Suprapubic skin (tissue), 4 donors: ENCODE measurements at places on chromosomes 11 and 22.

DNA sequence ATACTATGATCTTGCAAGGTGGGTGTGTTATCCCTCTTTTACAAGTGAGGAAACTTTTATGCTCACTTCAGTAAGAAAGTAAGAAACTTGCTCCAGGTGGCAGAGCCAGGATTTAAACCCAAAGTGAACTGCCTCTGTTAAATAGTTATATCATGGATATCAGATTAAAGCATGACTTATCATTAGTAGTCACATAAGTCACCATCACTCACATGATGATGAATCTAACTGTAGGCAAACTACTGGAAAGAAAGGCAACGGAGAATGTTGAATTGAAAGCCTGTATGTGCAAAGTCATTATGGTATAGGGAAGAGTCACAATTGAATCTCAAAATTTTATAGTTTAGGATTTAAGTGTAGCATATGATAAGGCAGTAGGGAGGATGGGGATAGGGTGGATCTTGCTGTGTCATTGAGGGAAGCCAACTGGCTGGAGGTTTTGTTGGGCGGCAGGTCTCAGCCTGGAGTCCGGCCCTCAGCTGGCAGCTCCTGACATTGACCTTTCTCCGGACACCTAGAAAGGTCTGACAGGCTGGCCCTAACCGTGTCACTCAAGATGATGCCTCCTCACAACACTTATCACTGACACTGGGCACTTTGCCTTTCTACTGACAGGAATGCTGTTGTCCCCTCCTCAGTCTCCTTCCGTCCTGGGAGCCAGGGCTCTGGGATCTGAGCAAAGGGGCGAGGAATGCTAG lies 98.3 kb downstream of the EMSY start:
- DNase-seq: no peak

DNA sequence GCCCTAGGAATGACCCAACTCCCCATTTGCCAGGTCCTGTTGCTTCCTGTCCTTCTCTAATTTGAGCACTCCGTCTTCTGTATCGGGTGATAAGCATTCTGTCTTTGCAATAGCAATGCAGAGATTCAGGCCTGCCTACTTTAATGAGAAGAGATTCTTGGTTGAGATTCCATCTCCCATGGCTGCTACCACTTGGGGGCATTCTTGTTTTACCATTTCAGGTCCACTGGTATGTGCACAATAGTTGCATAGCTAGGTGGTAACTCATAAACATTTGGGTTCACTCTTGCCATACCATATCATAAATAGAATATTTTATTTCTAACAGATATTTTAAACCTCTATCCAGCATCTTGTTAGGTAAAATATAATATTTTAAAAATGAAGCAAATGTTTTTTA lies 34.4 kb upstream of the CALCB start:
- DNase-seq: no peak

DNA sequence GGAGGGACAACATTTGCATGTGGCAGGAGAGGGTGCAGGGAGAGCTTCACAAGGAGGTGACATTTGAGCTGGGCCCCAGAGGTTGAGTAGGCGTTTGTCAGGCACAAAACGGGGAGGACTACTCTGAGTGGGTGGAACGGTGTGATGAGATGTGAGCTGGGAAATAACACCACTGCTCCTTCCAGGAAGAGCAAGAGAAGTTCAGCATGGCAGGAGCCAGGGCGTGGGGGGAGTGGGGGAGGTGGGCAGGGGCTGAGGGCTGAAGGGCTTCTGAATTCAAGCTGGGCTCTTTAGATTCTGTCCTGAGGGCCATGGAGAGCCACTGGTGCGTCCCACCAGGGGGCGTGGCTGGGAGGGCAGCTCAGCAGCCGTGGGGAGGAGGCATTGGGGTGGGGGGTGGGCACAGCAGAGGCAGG lies 54.2 kb downstream of the OTOG start:
- no peak for DNase-seq

DNA sequence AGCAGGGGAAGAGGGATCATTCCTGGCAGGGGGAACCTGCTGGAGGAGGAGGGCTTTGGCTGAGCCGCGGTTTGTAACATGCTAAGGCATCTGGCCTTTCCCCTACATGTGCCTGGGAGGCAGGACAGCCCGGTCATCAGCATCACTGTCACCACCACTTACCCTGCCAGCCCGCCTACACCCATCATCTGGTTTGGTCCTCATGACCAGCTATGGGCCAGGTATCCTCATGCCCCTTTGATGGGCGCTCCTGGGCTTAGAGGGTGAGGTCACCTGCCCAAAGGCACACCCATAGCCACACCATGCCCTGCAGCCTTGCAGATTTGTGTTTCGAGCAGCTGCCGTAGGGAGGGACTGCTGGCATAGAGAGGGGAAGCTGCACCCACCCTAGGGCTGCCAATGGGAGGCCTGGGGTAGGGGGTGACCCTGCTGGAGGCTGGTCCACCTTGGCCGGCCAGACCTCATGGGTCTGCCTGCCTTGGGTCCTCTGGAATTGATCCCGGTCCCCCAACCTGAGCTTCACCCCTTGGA lies 2.6 kb downstream of the MRGPRF start:
- no peak for DNase-seq

- DNase-seq: no peak
Measured at GRCh38 chr22:46841522-46841921, 79.1 kb downstream of the TBC1D22A start.

GRCh38 chr11:117717485-117718314 lies 79.3 kb downstream of the DSCAML1 start:
- DNase-seq: no peak

DNA sequence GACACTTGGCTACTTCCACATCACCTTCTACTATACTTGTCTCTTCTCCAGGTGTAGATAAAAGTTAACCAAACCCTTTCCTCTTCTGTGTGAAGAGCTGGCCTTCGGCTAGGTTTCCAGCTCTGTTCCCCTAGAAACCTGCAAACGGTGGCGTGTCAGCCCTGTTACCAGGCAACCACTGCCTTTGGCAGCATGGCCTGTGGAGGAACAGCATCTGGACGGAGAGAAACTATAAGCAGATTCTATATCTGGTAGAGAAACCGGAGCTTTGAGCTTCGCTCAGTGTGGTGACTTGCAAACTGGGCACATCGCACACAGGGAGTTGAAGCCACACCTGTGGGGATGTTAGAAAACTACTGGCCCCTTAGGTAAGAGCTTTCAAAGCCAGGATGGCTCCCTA lies 35.9 kb downstream of the ARAP1 start:
- no peak for DNase-seq

DNA sequence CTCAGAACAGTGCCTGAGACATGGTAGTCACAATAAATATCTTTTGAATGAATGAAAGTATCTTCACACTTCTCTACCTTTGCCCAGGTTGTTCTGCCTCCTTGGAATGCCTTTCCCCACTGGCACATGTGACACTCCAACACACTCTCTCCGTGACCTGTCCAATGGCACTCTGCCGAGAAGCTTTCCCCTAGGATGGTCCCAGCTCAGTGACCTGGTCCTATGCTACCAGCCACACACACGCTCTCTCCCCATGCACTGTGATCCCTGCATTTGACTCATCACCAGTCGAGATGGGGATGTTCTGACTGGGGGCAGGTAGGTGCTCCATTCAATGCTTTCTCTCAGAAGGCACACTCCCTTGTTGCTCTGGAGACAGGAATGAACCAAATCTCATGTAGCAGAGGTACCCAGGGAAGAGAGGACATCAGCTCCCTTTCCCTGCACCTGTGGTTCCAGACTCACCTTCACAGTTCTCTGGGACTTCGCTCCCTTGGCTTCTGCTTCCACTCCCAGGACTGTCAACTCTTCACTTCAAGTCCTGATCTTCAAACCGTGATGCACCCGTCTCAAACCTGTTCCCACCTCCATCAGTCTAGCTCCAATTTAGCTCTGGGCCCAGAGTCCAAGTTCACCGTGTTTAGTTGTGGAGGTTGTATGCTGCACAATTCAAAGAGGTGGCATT lies 30.7 kb upstream of the LMO1 start:
- no peak for DNase-seq

DNA sequence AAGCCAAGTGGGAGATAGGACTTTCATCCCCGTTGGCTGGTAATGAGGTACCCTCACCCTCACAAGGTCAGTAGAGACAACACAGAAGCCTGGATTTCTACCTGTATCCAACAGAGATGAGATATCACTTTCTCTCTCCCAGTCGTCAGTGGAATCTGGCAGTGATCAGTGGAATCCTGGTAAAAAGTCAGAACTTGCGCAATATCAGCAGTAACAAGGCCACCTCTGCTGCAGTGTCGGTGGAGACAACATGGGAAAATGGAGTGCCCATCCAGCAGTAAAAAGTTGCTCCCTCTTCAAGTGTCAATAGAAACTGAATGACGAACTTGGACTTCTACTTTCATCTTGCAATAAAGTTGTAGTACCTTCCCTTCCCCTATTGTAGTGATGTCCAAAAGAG lies 615.9 kb downstream of the ETS1 start:
- no peak for DNase-seq

GRCh38 chr11:17954395-17955252 lies 58.2 kb downstream of the SERGEF start:
- DNase-seq: no peak

DNA sequence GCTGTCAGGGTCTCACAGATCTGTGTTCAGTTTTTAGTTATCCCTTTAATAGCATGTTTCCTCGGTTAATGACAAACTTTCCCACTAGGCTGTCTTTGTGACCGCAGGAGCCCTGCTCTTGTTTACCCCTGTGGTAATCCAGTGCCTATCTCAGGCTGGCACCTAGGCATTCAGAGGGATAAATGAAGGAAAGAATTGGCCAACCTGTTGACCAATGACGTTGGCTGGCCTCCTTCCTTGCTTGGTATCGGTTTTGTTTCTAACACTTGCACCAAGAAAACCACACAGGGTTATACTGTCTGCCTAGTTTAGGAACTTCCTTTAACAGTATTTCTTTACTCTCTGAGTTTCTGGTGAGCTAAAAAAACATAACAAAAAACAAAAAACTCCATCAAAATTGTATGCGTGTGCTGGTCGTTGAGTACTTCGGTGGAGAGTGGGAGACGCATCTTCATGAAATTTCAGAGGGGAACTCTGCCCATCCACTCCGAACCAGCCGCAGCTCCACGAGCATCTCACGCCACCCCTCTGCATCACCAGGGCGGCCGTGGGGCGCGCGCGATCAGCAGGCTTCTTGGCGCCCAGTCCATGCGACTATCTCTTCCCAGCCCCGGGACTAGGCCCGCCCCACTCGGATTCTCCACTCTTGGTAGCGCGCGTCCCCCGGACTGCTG lies 563 bp upstream of the ENDOD1 start:
- no peak for DNase-seq

DNA sequence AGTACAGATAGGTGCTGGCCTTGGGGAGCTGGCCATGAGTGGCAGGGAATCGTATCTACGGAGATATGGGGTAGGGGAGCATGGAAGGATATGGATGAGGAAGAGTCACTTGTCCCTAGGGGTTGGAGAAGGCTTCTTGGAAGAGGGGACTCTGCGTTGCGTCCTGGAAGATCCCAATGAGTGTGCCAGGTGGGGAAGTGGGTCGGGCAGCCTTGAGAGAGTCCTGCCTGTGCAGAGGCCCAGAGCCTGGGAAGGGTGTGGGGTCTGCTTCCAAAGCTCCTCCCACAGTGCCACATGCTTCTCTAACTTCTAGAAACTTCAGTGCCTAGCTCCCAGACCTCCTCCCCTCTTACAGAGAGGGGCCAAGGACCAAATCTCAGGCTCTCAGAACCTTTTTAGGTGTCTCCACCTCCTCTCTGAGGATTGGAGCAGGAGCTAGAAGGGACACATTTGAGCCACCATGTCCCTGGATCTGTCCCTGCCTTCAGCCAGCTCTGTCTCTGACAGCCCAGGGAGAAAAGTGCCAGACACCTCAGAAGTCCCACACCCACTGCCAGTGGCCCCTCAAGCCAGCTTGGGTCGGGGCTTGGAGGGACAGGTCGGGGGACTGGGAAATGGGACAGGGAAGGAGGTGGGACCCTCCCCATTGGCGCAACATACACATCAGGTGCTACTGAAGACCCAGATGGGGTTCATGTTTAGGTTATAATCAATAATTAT lies 11.0 kb downstream of the RHBDD3 start:
- DNase-seq: no peak

DNA sequence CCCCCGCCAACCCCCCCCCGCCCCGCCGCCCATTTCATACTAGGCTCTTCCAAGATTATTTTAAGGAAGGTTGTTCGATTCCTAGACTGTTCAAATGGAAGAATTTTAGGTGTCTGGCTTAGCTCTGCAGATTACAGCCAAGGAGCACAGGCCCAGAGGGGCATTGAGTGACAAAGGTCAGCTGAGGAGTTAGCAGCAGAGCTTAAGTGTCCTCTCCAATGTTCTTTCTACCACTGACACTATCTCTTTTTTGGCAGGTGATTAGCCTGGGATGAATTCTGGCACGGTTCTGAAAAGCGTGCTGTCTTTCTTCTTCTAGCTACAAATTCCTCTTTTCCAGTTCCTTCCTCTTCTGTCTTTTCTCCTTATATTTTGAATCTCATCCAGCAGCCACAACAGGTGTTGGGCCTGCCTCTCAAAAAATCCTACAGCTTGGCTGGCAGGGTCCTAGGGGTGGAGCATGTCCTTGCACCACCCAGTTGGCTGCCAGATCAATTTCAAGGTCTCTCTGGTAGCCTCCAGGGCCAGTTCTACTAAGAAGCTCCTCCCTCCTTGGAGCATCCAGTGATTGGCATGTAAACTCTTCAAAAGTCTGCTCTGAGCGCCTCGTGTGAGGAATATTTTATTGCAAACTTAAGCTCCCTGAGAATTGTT lies 23.0 kb downstream of the KCNE3 start:
- DNase-seq: no peak

DNA sequence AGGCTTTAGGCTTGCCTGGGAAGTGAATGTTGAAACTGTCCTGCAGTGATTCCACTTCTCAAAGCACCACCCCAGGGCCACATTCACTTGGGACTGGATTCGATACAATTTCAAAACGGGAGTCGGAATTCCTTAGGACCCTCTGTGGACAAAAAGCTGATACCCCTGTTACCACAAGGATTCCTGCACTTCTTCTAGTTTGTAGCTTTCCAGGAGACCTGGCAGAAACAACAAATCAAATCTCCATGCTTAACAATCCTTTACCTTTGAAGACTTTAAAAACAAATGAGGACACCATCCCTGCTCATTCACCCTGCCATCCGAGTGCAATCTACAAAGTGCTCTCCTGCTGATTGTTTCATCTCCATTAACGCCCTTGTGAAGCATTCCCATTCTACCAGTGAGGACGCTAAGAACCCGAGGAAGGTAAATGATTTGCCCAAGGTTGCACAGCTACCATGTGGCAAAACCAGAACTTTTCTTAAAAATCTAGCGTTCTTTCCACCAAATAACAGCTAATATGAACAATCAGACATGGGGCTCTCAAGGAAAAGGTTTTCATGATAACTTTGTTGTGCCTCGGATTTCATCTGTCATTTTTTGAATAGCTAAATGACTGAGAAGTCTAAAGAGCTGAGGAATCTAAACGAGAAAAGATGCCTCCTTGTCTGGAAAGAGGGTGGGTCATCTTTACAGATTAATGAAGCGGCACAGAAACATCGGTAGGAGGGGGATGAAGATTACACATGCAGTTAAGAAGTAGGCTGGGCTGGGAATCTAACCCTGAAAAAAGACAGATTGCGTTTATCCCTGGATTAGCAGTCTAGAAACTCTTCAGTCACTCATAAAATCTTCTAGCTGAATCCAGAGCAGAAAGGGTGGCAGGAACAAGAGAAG lies 720 bp upstream of the MPZL2 start:
- DNase-seq: no peak
